ENCODE measurements at places on chromosomes 12 and 14.

GRCh38 chr12:12836571-12836970 lies 23.4 kb downstream of the DDX47 start:
- DNase-seq: no peak

- DNase-seq: no peak
Measured at GRCh38 chr14:22875003-22875747, 3.6 kb downstream of the LRP10 start.

GRCh38 chr14:104360501-104360900 lies 219.1 kb upstream of the C14orf180 start:
- no peak for DNase-seq

- no peak for DNase-seq
Measured at GRCh38 chr14:98907271-98907670, 364.7 kb downstream of the BCL11B start.

Data from stimulated activated CD8-positive, alpha-beta memory T cell treated with anti-CD3 and anti-CD28 coated beads, Interleukin-15, amount 100 ng/mL, for 48 hours (primary cell).